Tibial nerve (tissue), 4 donors: ENCODE measurements at places on chromosomes 5 and 9. TPM values are rescaled to one million over a fixed set of nuclear protein-coding genes. Genes with fewer than 3 reads are reported as not detected.
A peak's percentile ranks its signal among the peaks of the same experiment; 100 is the strongest.

GRCh38 chr5:79269733-79270166, 33.8 kb downstream of the JMY start:
- H3K4me3 ChIP-seq: no peak overlapping the region
- no peak overlapping the region for H3K27ac ChIP-seq
- H3K4me1 ChIP-seq: no peaks in the 10 kb centered on the region
- peaks cover 11% of the 10 kb centered on the region for H3K36me3 ChIP-seq
- H3K27me3 ChIP-seq: no peaks in the 10 kb centered on the region

GRCh38 chr5:55220433-55221185, 6.5 kb downstream of the MCIDAS start:
- H3K4me1 ChIP-seq: peaks cover 23% of the 10 kb centered on the region
- no peak for DNase-seq

GRCh38 chr5:142856269-142856782, 86.1 kb downstream of the ARHGAP26 start:
- no peak for DNase-seq
- H3K36me3 ChIP-seq: no peaks in the 10 kb centered on the region
- H3K27me3 ChIP-seq: no peaks in the 10 kb centered on the region
- H3K27ac ChIP-seq: no peak overlapping the region
- H3K4me3 ChIP-seq: no peak overlapping the region
- H3K4me1 ChIP-seq: no peaks in the 10 kb centered on the region

DNA sequence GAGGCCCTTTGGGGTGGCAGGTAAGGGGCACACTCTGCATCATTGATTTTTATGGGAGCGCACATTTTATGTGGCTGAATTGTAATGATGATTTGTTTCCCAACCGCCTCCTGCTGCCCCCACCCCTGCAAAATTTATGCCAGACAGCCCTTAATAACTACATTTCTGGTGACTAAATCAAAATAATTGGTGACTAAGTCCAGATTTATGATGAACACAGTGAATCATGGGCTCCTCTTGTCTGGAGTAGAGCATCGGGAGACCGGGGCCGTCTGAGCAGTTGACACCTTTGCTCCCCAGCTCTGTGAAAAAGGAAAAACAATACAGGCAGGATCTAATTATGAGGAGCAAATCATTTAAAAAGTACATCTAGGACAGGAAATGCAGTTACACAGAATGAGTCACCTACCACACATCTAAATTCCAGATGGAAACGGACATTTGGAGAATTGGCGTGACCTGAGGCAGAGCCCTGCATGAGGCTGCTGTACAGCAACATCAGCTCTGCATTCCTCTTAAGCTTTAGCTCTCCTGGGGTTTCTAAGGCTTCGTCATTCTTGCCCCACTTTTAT, 58.9 kb downstream of the DOCK2 start:
- no peak overlapping the region for H3K4me3 ChIP-seq
- H3K27ac ChIP-seq: no peak overlapping the region
- H3K27me3 ChIP-seq: no peaks in the 10 kb centered on the region
- no peaks in the 10 kb centered on the region for H3K36me3 ChIP-seq
- DNase-seq: no peak

DNA sequence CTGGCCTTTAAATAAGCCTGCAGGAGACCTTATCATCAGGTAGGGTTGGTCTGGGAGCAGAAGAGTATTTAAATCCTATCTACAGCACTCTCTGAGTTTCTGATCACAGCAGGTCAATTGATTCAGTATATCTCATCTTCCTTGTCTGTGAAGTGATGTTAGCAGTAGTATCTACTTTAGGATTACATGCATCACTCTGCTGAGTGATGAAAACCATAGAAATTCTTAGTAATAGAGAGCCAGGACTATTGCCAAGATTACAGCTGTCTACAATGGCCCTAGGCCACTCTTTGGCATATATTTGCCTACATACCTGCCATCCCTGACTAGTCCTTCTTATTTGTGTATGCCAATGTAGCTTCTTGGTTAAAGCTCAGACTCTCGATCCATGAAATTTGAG, 183.8 kb downstream of the ASTN2 start:
- H3K36me3 ChIP-seq: no peaks in the 10 kb centered on the region
- no peaks in the 10 kb centered on the region for H3K4me1 ChIP-seq
- no peak overlapping the region for H3K27ac ChIP-seq

- H3K4me3 ChIP-seq: no peak overlapping the region
- no peak overlapping the region for H3K27ac ChIP-seq
- H3K27me3 ChIP-seq: no peaks in the 10 kb centered on the region
Measured at GRCh38 chr9:14281876-14282275, 32.1 kb downstream of the NFIB start.

GRCh38 chr9:4062966-4063365, 236.9 kb downstream of the GLIS3 start:
- H3K27me3 ChIP-seq: no peaks in the 10 kb centered on the region
- no peaks in the 10 kb centered on the region for H3K4me1 ChIP-seq
- no peak overlapping the region for H3K27ac ChIP-seq
- H3K4me3 ChIP-seq: no peak overlapping the region
- H3K36me3 ChIP-seq: no peaks in the 10 kb centered on the region
- DNase-seq: no peak

- peak overlapping the region; percentile 76 for H3K4me3 ChIP-seq
Measured at GRCh38 chr5:150778088-150778516, 455 bp upstream of the SMIM3 start.

DNA sequence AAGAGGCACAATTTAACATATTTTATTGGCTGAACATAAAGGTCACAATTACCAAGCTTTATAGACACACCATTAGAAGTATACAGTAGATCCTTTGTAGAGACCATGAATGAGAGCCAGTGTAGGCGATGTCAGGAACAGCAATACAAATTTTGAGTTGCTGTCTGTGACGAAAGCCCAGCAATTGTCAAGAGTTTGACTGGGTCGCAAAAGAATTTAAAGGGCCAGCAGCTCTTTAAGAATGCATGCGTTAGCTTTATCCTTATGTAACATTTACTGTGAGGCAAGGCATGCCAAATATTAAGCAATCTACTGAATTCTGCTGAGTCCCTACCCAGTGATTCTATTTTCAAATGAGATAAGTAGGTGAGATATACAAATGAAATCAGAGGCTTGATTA, 236.9 kb downstream of the ARRDC3 start:
- H3K4me1 ChIP-seq: peaks cover 7% of the 10 kb centered on the region
- H3K36me3 ChIP-seq: no peaks in the 10 kb centered on the region
- H3K4me3 ChIP-seq: no peak overlapping the region
- no peaks in the 10 kb centered on the region for H3K27me3 ChIP-seq

- H3K36me3 ChIP-seq: no peaks in the 10 kb centered on the region
- H3K27me3 ChIP-seq: no peaks in the 10 kb centered on the region
- no peaks in the 10 kb centered on the region for H3K4me1 ChIP-seq
- H3K27ac ChIP-seq: no peak overlapping the region
- no peak overlapping the region for H3K4me3 ChIP-seq
Measured at GRCh38 chr5:143002459-143003327, 232.5 kb downstream of the ARHGAP26 start.

DNA sequence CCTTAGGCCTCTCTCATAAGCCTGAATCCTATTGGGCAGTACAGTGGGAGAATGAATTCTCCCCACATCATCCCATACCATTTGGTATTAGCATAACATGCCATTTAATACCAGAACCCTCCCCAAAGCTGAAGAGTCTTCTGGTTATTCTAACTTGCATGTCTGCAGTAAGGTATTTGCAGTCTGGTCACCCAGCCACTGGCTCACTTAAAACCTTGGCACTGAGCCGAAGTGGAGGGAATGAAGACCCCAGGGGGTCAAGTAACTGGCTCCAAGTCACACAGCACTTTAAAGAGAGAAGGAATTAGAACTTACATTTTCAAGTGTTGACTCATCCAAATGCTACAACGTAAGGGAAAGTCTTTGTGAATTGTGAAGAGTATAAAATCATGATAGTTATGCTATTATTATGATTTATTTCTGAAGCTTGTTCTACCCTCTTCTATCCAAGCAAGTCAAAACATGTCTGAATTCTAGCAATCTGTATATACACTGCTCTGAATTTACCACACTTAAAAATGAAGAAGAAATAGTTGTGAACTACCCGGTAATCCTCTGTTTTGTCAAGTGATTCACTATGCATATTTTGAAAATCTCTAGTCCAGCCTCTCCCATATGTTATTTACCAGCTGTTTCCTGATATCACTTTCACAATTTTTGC, 28.5 kb downstream of the GLRA1 start:
- no peak for DNase-seq
- no peaks in the 10 kb centered on the region for H3K27me3 ChIP-seq
- no peaks in the 10 kb centered on the region for H3K36me3 ChIP-seq
- H3K4me3 ChIP-seq: no peak overlapping the region
- H3K4me1 ChIP-seq: no peaks in the 10 kb centered on the region

DNA sequence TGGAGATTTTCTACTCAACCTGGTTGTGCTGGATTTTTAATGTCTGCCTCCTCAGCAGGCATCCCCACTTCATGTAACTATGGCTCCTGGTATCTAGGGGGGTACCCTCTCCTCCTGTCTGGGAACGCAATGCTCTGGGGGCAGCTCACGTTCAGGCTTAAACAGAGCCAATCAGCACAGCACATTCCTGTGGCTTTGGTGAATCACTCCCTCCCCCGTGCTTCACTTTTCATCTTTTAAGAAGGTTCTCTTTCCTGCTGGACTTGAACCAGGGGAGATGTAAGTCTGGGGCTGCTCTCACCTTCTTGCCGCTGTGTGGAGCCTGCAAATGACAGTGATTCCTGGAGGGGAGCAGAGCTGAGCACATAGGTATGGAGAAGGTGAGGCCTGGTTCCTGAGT, 101.2 kb downstream of the MSX2 start:
- no peak overlapping the region for H3K4me3 ChIP-seq
- no peaks in the 10 kb centered on the region for H3K27me3 ChIP-seq
- H3K4me1 ChIP-seq: no peaks in the 10 kb centered on the region

DNA sequence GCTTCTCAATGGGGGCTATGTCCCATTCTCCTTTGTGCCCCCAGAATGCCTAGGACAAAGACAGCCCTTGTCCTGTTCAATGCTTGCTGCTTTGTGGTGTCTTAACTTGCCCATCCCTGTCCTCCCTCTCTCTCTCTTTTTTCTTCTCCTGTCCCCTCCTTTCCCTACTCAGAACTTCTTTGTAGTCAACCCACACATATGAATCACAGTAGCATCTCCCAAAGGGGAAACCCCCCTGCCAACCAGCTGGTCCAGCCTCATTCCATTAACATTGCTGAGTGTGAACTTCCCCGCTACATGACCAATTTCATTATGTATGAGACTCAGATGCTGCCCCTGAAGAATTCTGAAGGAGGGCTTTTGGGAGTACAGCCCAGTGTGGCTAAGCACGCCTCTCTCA, 408.3 kb downstream of the ENC1 start:
- H3K27ac ChIP-seq: no peak overlapping the region
- no peak for DNase-seq
- H3K4me3 ChIP-seq: no peak overlapping the region

DNA sequence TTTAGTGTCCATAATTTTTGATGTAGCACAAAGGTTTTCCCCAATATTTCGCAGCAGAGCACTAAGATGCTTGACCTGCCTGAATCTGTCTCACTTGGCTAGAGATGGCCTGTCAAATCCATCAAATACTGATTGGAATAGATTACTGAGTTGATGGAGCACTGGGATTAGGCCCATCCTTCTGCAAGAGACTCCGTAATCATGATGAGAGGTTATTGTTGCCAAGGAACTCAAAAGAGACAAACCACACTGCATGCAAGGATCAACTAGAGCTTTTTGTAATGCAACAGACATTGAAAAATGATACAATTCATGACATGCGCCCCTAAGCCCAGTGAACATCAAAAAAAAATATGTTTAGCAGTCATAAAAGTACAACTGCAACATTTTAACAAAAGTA, 585.3 kb upstream of the GRAMD2B start:
- DNase-seq: no peak
- H3K27me3 ChIP-seq: no peaks in the 10 kb centered on the region
- no peak overlapping the region for H3K4me3 ChIP-seq
- no peaks in the 10 kb centered on the region for H3K4me1 ChIP-seq
- no peaks in the 10 kb centered on the region for H3K36me3 ChIP-seq

GRCh38 chr5:89047571-89047970, 164.6 kb upstream of the MEF2C start:
- H3K36me3 ChIP-seq: no peaks in the 10 kb centered on the region
- H3K27me3 ChIP-seq: no peaks in the 10 kb centered on the region
- no peak overlapping the region for H3K27ac ChIP-seq

- no peak overlapping the region for H3K27ac ChIP-seq
- no peaks in the 10 kb centered on the region for H3K4me1 ChIP-seq
- H3K36me3 ChIP-seq: no peaks in the 10 kb centered on the region
- H3K4me3 ChIP-seq: no peak overlapping the region
Measured at GRCh38 chr9:107807183-107807582, 317.6 kb upstream of the KLF4 start.

- H3K4me1 ChIP-seq: peaks cover 12% of the 10 kb centered on the region
- no peak overlapping the region for H3K4me3 ChIP-seq
- no peak for DNase-seq
- no peak overlapping the region for H3K27ac ChIP-seq
Measured at GRCh38 chr9:110199643-110200042, 8.3 kb downstream of the C9orf152 start.

DNA sequence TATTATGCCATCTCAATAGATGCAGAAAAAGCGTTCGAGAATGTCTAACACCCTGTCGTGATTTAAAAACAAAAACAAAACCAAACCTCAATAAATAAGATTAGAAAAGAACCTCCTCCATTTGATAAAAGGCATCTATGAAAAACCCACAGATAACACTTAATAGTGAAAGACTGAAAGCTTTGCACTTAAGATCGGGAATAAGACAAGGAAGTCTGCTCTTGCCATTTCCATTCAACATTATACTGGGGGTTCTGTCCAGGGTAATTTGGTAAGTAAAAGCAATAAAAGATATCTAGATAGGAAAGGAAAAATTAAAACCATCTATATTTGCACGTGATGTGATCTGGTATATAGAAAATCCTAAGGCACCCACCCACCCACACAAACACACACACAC, 7.3 kb upstream of the EXOSC3 start:
- no peak overlapping the region for H3K27ac ChIP-seq
- H3K4me1 ChIP-seq: no peaks in the 10 kb centered on the region
- no peaks in the 10 kb centered on the region for H3K36me3 ChIP-seq

Gene PCA3
- total RNA-seq: not detected

Gene STX17
- 36.2 TPM for total RNA-seq

Gene EPB41L4B
- 19.3 TPM for total RNA-seq

Gene OBP2B
- not detected for total RNA-seq

Gene ANXA1
- 326 TPM for total RNA-seq

Gene SELENOP
- 965 TPM for total RNA-seq

Gene IFNA13
- not detected for total RNA-seq

Gene SHOC1
- total RNA-seq: not detected
